ENCODE measurements at places on chromosomes 1 and 21. TPM values are rescaled to one million over a fixed set of nuclear protein-coding genes. Genes with fewer than 3 reads are reported as not detected.

DNA sequence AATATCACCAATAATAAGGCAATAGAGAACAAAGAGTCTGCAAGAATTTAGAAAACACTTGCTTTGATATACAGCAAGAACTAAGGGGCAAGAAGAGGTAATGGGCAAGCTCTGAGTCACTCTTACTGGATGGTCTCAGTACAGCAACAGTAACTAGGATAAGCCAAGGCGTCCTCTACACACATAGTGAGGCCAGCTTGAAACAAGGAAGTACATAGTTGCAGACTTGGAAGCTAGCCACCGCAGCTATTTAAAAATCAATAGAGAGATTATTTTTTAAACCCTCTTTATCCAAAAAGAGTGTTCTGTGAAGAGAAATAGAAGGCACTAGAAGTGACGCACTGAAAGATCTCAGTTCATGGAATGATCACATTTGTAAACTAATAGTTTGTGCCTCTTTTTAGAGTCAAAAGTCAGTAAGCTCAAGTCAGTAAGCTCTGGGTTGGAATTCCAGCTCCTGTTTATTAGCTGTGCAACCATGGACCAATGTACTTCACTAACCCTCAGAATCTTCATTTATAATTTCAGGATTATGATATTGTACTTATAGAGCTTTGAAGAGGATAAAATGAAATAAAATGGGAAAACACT, 118.6 kb downstream of the AKT3 start:
- H3K27me3 ChIP-seq: 0 out of 2 replicates have a peak, but pooled peaks cover 3% of the 10 kb centered on the region
- no peaks in the 10 kb centered on the region for H3K36me3 ChIP-seq
- H3K4me3 ChIP-seq: no peak overlapping the region
- no peak overlapping the region for H3K27ac ChIP-seq
- H3K4me1 ChIP-seq: no peaks in the 10 kb centered on the region

DNA sequence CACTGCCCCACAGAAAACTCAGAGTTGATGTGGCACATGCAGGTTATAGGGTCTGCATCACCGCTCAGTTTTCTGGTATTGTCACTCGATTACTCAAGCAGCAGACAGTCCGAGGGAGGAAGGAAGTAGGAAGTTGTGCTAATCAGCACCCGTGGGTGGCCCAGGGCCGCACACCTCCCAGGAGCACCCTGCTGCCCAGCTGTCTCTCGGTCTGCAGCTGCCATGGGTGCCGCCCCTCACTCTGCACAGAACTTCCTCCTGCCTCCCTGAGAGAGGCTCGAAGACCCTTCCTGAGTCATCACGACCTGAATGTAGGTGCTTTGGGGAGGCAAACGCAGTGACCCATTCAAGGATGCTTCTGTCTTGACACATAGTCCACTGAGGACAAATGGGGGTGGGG, 4.2 kb upstream of the TFF3 start:
- H3K4me1 ChIP-seq: no peaks in the 10 kb centered on the region
- 0 out of 2 replicates have a peak, but pooled peaks cover under 1% of the 10 kb centered on the region for H3K27me3 ChIP-seq
- no peak overlapping the region for H3K4me3 ChIP-seq
- H3K36me3 ChIP-seq: no peaks in the 10 kb centered on the region
- no peak overlapping the region for H3K27ac ChIP-seq

GRCh38 chr21:31555741-31556191, 103.7 kb upstream of the SOD1 start:
- H3K27ac ChIP-seq: peak overlapping the region; percentile 57
- peaks cover 60% of the 10 kb centered on the region for H3K4me1 ChIP-seq
- H3K4me3 ChIP-seq: peak overlapping the region; percentile 7
- DNase-seq: no peak
- H3K27me3 ChIP-seq: no peaks in the 10 kb centered on the region

GRCh38 chr1:245325922-245326795, 171.4 kb downstream of the KIF26B start:
- H3K4me1 ChIP-seq: no peaks in the 10 kb centered on the region
- DNase-seq: no peak
- H3K27ac ChIP-seq: no peak overlapping the region
- H3K4me3 ChIP-seq: no peak overlapping the region
- no peaks in the 10 kb centered on the region for H3K36me3 ChIP-seq

DNA sequence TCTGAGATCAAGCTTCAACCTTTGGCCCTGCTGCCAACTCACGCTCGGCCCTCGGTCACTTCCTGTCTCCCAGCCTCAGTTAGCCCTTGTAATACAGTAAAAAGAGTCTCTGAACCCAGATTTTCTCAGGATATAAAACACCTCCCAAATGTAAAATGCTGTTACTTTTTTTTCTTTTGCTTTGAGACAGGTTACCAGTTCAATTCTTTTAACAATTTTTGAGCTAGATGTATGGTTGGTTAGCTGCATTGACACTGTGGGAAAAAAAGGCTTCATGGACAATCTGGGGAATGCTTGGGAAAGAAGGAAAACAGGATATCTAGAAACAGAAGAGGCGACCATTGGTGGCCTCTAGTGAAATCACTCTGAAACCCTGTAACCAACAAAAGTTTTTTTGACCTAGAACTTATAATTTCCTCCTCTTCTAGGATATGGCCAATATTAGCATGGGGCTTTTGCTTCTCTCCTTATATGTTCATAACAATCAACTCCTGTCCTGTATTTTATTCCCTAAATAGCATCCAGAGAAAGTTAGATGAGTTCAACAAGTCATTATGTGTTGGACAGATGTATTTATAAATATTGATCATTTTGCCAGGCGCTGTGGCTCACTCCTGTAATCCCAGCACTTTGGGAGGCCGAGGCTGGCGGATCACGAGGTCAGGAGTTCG, 1.3 kb downstream of the CMPK1 start:
- H3K4me3 ChIP-seq: peak overlapping the region; percentile 85
- H3K27ac ChIP-seq: peak overlapping the region; percentile 97
- H3K4me1 ChIP-seq: peaks cover 8% of the 10 kb centered on the region
- H3K36me3 ChIP-seq: no peaks in the 10 kb centered on the region
- no peak for DNase-seq

GRCh38 chr1:205257735-205258134, 30.0 kb downstream of the TMCC2 start:
- H3K27ac ChIP-seq: no peak overlapping the region
- H3K36me3 ChIP-seq: no peaks in the 10 kb centered on the region
- no peak overlapping the region for H3K4me3 ChIP-seq

DNA sequence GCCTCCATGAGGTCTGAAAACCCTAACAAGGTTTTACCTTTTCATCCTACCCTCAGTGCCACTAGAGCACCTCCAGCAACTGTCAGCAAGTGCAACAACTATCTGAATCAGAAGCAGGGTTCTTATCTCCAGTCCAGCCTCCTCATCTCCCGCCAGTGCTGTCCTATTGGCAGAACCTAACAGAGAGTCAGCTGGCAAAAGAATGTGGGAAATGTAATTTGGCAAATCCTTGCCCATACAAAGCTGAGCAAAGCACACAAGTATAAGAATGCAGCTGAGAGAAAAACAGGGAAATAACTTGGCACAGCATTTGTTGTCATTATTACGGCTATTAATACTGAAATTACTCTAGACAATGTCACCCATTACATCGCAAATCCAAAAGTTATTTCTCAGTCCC, 124.2 kb downstream of the ATP6V1G3 start:
- H3K4me1 ChIP-seq: no peaks in the 10 kb centered on the region
- no peak overlapping the region for H3K4me3 ChIP-seq
- H3K27ac ChIP-seq: no peak overlapping the region

DNA sequence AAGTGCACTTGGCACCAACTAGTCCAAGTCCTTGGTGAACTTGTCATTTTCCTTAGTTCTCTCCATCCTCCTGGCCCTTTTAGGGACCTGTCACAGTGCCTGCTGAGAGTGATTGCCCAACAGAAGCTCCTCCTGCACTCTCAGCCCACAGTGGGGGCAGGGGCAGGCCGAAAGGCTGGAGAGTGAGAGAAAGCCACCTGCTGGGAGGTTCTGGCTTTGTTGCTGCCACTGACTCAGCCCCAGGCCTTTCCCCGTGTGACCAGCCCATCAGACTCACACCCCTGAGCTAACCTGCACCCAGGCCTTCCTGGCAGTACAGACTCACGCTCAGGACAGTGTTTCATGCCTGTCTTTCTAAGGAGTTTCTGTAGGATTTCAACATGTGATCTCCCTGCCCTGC, 17.1 kb upstream of the PROK1 start:
- H3K27ac ChIP-seq: no peak overlapping the region
- H3K4me3 ChIP-seq: no peak overlapping the region
- H3K4me1 ChIP-seq: peaks cover 39% of the 10 kb centered on the region

DNA sequence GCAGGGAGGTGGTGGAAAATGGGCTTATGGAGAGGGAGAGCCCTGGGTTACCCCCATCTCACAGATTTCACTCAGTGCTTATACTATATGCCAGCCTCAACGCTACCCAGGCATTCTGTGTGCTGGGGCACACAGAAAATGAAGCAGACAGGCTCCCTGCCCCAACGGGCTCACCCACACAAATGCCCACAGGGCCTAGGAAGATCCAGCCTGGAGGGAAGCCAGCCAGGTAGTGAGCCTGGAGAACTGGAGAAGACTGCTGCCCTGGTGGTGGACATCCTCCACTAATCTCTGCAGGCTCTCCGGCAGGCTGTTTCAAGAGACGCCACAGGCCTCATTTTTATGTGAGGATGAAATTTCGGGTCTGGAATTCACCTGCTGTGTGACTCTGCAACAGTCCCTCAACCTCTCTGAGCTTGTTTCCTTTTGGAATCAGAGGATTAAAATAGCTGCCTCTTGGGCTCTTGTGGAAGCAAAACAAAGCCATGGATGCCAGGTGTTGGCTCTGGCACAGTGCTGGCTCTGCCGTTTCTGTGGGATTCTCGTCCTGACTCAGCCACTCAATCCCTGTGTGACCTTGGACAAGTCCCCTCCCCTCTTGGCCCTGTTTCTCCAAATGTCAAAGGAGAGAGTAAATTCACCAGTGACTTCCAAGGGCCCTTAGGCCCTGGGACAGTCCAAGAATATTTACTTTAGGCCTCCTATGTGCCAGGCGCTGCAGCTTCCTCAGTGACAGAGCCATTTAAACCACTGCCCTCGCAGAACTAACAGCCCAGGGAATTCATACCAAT, 3.6 kb downstream of the PAQR7 start:
- H3K4me3 ChIP-seq: no peak overlapping the region
- H3K4me1 ChIP-seq: peaks cover 68% of the 10 kb centered on the region
- no peaks in the 10 kb centered on the region for H3K27me3 ChIP-seq
- H3K27ac ChIP-seq: no peak overlapping the region

- no peaks in the 10 kb centered on the region for H3K36me3 ChIP-seq
- no peak overlapping the region for H3K27ac ChIP-seq
- DNase-seq: no peak
- H3K27me3 ChIP-seq: no peaks in the 10 kb centered on the region
Observed at GRCh38 chr21:28336314-28336713, 656.4 kb downstream of the LTN1 start.

GRCh38 chr1:182768963-182769362, 20.6 kb upstream of the NPL start:
- no peak overlapping the region for H3K4me3 ChIP-seq
- no peaks in the 10 kb centered on the region for H3K4me1 ChIP-seq
- no peaks in the 10 kb centered on the region for H3K36me3 ChIP-seq
- H3K27me3 ChIP-seq: no peaks in the 10 kb centered on the region
- no peak for DNase-seq
- H3K27ac ChIP-seq: no peak overlapping the region

DNA sequence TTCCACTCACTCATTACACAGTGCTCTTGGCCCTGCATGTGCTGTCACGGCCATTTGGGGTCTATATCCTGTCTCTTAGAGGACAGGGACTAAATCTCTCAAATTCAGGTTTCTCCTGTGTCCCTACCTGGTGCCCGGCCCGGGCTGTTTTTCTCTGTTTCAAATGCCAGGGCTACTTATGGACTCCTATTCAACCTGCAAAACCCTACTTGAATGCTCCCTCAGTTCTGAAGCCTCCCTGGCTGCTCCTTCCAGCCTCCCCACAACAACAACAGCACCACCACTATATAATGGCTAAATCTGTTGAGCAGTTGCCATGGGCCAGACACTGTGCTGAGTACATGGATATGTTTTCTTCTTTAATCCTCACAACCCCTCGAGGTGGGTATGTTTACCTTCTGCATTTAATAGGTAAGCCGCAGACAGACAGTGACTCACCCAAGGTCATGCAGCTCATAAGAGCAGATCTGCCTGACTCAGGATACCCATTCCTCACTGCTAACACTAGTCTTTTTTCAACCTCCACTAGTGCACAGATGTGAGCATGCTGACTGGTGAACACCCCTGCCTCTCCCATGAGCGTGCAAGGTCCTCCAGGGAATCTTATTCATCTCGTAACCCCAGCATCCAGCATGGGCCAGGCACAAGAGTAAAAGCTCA, 29.9 kb downstream of the DHRS3 start:
- H3K36me3 ChIP-seq: no peaks in the 10 kb centered on the region
- H3K4me1 ChIP-seq: peaks cover 37% of the 10 kb centered on the region
- no peak for DNase-seq
- H3K4me3 ChIP-seq: no peak overlapping the region

DNA sequence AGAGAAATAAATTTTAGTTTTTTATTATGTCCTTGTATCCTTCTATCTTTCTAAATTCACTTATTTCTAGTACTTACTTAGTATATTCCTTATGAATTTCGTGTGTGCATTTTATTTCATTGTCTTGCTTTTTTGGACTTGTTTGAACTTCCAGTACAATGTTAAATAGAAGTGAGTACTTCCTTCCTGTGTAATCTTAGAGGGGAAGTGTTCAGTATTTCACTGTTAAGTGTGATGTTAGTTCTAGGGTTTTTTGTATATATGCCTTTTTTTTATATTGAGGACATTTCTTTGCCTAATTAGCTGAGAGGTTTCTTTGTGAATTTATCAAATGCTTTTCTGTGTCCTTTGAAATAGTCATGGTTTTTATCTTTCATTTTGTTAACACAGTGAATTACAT, 10.7 kb downstream of the LYPLAL1 start:
- H3K27me3 ChIP-seq: no peaks in the 10 kb centered on the region
- no peak for DNase-seq
- H3K4me1 ChIP-seq: no peaks in the 10 kb centered on the region
- H3K36me3 ChIP-seq: peaks cover 3% of the 10 kb centered on the region
- no peak overlapping the region for H3K27ac ChIP-seq

GRCh38 chr1:115214098-115214497, 124.0 kb downstream of the NGF start:
- H3K27me3 ChIP-seq: no peaks in the 10 kb centered on the region
- H3K4me1 ChIP-seq: peaks cover 6% of the 10 kb centered on the region
- H3K27ac ChIP-seq: no peak overlapping the region
- DNase-seq: no peak
- H3K4me3 ChIP-seq: no peak overlapping the region
- H3K36me3 ChIP-seq: no peaks in the 10 kb centered on the region

GRCh38 chr21:32802954-32803353, 31.4 kb upstream of the PAXBP1 start:
- no peaks in the 10 kb centered on the region for H3K27me3 ChIP-seq
- no peak overlapping the region for H3K4me3 ChIP-seq
- 0 out of 2 replicates have a peak, but pooled peaks cover 2% of the 10 kb centered on the region for H3K4me1 ChIP-seq
- H3K36me3 ChIP-seq: no peaks in the 10 kb centered on the region
- DNase-seq: no peak

DNA sequence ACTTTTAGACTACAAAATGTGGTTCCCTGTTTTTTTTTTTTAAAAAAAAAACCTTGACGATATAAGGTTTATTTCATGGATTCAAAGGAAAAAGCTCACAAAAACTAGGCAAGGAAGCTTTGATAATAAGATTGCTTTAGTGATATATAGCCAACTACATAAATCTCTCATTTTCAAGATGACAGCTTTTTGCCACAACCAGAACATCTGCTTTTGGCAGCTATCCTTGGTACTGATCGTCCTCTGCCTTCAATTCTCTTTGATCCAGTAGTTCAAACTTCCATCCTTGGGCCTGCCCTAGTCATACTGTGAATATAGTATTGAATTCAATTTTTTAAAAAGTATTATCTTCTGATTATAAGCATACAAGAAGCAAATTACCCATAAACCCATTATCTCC, 72.9 kb upstream of the CD53 start:
- no peaks in the 10 kb centered on the region for H3K4me1 ChIP-seq
- DNase-seq: no peak
- no peak overlapping the region for H3K27ac ChIP-seq

Gene CELF3
- total RNA-seq: not detected

Gene PRAMEF11
- total RNA-seq: not detected

Gene ACTL8
- 0.69 TPM for total RNA-seq

Gene TMEM240
- 2.3 TPM for total RNA-seq
